ENCODE measurements at places on chromosomes 3 and 15.

DNA sequence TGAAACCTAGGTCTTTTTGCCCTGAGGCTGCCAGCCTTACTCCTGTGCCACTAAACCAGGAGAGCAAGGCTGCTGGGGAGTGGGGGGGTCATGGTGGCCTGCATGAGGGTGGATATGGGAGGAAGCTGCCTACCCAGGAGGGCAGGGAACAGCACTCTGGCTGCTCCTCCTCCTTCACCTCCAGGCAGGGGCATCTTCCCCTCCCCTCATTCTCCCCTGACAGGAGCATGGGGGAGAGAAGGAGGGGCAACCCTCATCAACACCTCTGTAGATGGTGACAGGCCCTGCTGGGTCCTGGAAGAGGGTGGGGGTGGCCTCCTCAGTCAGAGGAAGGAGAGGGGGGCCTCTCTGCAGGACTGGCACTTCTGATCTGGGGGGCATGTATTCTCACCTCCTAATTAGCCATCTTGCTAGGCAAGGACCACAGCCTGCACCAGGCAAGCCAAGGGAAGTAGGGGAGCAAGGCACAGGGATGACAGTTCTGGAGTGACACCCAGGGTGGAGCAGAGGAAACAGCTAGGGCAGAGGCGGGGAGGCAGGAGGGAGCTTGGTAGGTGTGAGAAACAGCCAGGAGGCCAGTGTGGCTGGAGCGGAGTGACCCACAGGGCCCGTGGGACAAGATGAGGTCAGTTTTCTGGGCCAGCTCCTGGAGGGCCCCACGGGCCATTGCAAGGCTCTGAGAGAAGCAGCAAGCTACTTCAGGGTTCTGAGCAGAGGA is 4.9 kb downstream of the CCDC33 start:
- no peak for DNase-seq

DNA sequence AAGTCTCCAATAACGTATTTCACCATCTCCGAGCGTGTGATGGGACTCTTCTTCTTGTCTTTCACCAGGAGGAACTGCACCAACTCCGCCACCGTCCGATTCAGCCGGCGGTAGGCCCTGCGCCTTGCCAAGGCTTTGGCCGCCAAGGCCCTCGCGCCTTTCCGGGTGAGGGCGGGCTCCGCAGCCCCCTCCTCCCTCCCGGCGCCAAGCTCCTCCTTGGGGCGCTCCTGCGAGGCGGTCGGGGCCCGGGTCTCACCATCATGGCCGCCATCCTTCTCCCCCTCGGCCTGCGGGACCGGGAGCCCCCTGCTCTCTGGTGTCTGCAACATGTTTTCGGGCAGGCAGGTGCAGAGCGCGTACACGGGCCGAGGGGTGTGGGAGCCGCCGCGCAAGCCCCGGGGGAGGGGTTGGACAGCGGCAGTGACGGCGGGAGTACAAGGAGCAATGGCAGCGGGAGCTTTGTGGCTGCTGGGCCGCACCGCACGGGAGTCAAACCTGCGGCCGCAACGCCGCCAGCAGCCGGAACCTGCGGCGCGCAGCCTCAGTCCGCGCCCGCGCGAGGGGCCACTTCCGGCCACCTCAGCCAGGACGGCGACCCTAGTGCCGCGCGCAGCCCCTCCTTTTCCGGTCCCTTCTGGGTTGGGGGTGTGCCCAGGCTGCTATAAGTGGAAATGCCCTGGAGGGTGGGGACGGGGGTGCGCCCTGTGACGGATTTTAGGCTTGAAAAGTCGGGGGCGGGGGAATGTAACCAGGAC is at the start of gene MAGEF1:
Gene MAGEF1 (minus strand): TSS at position 572 of the 755 bp plus-strand sequence. CDS start 243 bp downstream, at position 329.
- DNase-seq, result no peak

- no peak for DNase-seq
These were observed 157.8 kb downstream of the PDCD6IP start for GRCh38 chr3:33956206-33956605.

DNA sequence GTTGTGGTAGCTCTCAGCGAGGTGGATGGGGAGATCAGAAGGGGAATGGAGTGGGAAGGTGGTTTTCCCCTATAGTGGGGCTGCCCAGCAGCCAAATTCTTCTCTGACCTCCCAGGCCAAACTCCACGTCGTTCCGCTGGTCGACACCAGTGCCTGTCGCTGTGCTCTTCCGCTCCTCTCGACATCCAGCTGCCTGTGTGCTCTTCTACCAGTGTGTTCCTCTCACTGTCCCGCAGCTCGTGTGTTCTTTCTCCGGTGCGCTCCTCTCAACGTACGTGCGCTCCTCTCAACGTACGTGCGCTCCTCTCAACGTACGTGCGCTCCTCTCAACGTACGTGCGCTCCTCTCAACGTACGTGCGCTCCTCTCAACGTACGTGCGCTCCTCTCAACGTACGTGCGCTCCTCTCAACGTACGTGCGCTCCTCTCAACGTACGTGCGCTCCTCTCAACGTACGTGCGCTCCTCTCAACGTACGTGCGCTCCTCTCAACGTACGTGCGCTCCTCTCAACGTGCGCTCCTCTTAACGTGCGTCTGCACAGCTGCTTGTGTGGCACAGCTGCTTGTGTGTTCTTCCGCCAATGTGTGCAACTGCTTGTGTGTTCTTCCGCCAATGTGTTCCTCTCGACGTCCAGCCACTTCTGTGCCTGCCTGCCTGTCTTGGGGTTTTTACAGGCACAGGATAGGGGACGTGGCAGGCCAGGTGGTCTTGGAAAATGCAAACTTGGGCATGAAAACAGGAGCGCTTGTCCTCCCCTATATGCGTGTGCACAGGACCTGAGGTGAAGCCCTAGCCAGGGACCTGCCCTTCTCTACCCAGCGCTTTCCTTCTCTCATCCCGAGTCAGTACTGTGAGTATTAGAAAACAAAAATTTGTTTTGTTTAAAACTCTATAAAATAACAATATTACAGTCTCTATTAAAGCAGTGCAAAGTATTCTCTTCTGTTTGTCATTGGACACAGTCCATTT is 991.1 kb downstream of the GBE1 start:
- DNase-seq, result no peak

- DNase-seq, result no peak
These were observed 60.2 kb downstream of the AGBL1 start for GRCh38 chr15:86139828-86140227.

DNA sequence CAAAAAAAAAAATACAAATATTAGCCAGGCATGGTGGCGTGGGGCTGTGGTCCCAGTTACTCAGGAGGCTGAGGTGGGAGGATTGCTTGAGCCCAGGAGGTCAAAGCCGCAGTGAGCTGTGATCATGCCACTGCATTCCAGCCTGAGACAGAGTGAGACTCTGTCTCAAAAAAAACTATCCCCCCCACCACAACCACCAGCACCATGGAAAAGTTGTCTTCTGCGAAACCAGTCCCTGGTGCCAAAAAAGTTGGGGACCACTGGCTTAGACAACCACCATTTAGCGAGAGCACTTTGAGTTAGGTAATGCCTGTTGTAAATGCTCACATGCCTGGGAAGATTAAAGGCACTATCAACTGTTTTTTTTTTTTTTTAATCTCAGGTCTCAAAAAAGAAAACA is 15.4 kb downstream of the ARHGAP31 start:
- DNase-seq, result no peak

GRCh38 chr15:51114437-51115119 is 19.9 kb upstream of the TNFAIP8L3 start:
- DNase-seq, result no peak

- no peak for DNase-seq
These were observed 7.4 kb upstream of the OCA2 start for GRCh38 chr15:28106294-28107110.

GRCh38 chr3:144864646-144865045 is 893.0 kb downstream of the DIPK2A start:
- no peak for DNase-seq

DNA sequence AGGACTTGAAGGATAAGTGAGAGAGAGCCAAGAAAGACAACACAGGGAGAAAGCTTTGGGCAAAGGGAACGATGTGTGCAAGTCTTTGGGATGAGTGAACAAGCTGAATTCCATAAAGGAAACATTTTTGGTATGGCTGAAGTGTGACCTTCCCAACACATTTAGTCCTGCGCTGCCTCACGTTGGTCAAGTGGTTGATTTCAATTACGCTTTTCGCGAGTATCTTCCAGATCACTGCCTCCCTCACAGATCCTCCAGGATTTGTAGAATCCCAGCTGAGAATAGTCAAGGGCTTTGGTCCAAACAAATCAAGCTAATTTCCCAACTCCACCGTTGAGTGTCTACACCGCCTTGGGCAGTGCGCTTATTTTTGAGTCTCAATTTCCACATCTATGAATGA is 338.4 kb upstream of the ADAMTS9 start:
- no peak for DNase-seq

DNA sequence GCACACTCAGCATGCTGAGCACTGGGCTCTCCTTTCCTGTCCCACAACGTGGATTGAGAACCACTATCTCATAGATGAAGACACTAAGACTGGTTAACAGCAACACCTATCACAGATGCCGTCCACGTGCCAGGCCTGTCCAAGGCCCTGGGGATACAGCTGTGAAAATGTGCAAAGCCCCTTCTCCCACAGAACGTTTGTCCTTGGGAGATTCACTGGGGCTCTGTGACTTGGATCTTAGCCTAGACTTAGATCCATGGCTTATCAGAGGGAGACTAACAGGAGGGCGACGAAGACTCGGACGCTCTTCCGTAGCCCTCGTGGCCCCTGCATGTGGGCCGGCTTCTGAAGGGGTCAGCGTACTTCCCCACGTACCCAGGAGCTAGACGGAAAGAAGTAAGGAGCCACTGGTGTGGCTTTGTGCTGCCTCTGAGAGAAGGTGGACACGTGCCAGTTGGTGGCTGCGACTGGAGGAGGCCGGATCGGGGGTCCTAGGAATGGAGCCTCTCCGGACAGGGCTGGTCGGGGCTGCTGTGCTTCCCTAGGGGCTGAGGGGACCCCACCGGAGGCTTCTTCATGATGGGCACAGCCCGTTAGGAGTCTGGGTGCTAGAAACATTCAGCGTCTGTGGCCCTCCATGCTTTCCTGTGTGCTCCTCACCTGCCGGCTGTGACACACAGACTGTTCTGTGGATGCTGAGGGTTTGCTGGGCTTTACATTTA is 964 bp downstream of the NRROS start:
- DNase-seq, result no peak

DNA sequence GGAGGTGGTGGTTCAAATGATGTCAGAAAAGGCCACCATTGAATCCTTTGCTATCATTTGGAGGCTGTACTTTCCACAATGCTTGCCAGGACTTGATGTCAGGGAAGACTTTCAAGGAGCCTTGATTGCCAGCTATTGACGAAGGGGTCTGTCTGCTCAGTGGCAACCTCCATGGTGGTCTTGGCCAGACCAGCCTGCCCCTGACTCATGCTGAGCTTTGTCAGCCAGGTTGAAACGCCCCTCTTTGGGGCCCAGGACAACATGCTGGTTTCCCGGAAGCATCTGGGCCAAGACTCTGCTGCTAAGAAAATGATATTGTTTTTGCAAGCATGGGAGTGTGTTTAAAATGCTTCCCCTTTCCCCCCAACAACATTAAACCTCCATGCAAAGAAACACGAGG is 26.7 kb downstream of the CGNL1 start:
- DNase-seq, result no peak

DNA sequence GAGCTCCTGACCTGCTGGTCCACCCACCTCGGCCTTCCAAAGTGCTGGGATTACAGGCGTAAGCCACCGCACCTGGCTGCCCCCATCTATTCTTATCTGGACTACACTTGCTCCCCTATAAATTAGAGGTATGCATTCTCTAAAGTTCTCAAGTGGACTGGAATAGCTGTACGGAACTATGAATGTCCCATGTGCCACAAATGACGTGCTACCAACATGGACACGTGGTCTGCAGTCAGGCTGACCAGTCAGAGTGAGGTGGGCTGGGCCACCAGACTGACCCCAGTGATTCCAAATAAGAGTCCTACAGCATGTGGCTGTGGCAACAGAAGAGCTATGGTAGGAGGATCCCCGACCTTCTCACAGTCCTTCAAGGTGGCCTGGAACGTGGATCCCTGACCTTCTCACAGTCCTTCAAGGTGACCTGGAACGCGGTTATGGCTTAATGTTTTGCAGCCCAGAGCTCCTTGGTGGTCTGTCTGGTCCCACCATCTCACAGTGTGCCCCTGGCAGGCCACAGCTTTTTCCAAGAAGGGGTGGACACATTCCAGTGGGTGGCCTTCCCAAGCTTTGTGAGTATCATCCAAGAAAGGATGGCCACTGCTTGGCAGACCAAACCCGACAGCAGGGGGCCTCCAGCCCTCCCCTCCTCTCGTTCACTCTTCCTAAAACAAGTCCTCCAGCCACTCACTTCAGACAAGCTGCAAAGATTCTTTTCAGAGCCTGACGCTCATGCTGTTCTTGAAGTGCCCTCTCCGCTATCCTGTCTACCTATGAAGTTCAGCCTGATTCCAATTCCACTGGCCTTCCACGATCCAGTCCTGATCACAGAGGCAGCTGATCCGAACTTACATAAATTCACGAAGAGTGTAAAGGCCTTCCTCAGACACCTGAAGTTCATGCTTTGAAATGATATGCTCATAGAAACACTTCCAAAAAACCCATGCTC is 4.4 kb downstream of the ADAMTS17 start:
- DNase-seq, result no peak

DNA sequence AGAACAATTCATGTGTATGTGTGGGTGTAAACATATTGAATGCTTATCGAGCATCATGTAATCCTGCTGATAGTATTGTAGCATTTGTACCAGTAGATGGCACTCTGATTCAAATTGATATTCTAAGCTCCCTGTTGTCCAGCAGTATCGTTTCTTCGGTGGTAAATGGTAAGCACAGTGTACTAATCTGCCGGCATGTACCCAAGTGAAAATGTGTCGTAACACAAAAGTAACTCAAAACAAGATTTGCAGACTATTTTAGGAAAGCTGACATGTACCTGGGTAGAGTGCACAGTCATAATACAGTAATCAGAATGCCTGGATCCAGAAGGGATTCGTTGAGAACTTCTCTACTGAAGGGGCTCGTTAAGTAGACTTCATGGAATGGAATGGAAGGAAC is 31.7 kb upstream of the MNS1 start:
- peak; percentile 31 for DNase-seq

GRCh38 chr15:90597577-90597976 is 67.9 kb downstream of the CRTC3 start:
- no peak for DNase-seq

All from left renal pelvis (tissue), 4 donors.